ENCODE measurements at places on chromosomes 3 and 15.

GRCh38 chr3:57825116-57825515 is 69.0 kb downstream of the SLMAP start:
- DNase-seq = no peak

- no peak for DNase-seq
These were observed 29.3 kb upstream of the SLCO3A1 start for GRCh38 chr15:91824256-91824655.

GRCh38 chr3:57877116-57877515 is 121.0 kb downstream of the SLMAP start:
- no peak for DNase-seq

- no peak for DNase-seq
These were observed 810.0 kb upstream of the NR2F2 start for GRCh38 chr15:95520511-95520910.

GRCh38 chr3:89419647-89420241 is 312.3 kb downstream of the EPHA3 start:
- no peak for DNase-seq

DNA sequence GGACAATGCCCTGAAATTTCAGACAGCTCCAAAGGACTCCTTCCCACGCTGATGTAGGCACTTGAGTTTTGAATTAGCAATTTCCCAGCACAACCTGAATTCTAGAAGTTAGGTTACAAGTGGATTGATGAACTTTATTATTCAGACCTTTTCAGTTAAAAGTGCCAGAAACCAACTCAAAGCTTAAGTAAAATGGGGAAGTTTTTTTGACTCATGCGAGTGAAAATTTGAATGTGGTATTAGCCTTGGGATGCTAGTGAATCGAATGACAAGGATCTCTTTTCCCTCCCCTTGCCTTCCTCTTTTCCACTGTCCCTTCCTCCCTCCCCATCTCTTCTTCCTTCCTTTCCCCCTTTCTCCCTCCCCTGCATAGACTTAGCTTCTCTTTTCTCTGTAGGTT is 295.1 kb upstream of the PROK2 start:
- no peak for DNase-seq

Data from WERI-Rb-1 (cell line).